Stimulated activated CD8-positive, alpha-beta memory T cell treated with anti-CD3 and anti-CD28 coated beads, Interleukin-7, amount 100 ng/mL, for 1 hour (primary cell): ENCODE measurements at places on chromosomes 6 and 20.
A peak's percentile ranks its signal among the peaks of the same experiment; 100 is the strongest.

- DNase-seq, result no peak
These were observed 487.7 kb upstream of the BTBD3 start for GRCh38 chr20:11429889-11430519.

DNA sequence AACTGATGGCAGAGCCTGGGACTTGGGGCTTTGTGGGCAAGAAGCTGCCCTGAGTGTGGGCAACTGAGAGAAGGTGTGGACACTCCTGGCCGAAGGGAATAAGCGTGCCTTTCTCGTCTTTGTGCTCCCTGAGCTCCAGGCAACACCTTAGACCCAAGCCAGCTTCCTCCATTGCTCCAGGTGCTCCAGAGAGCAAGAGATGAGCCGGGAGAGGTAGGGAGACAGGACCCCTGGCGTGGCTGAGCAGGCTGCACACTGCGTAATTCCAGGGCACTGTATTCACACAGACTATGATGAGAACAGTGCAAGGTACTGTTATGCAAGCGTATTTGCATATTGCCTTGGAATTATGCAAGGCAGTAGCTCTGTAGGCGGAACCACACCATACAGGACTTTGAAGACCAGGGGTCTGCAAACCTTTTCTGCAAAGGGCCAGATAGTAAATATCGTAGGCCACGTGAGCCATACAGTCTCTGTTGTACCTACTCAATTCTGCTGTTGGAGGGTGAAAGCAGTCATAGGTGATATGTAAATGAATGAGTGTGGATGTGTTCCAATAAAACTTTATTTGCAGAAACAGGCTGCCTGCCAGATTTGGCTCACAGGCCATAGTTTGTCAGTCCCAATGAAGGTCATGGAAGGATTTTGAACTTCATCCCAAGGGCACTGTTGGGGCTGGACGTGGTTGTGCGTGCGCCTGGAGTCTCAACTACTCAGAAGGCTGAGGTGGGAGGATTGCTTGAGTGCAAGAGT is 42.1 kb upstream of the FAM83D start:
- no peak for DNase-seq

- no peak for DNase-seq
These were observed 68.1 kb upstream of the SNRPB2 start for GRCh38 chr20:16661756-16662155.

GRCh38 chr20:56636716-56637115 is 7.6 kb downstream of the TFAP2C start:
- DNase-seq, result no peak

DNA sequence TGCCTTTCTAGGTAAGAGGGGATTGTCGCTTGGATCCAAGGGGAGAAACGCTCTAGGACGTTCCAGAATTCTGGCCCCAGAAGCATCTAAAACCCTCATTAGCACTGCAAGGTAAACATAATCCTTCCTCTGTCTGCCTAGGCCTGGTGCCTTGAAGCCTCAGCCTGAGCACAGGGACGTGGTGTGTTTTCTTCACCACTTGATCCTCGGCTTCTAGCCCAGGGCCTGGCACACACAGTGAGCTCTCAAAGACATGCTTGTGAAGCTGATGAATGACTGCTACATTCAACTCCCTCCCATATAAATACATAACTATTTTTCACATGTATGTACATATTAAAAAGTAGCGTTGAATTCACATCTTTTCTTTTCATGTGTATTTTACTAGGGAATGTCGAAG is 100.3 kb downstream of the ISM1 start:
- DNase-seq, result no peak

DNA sequence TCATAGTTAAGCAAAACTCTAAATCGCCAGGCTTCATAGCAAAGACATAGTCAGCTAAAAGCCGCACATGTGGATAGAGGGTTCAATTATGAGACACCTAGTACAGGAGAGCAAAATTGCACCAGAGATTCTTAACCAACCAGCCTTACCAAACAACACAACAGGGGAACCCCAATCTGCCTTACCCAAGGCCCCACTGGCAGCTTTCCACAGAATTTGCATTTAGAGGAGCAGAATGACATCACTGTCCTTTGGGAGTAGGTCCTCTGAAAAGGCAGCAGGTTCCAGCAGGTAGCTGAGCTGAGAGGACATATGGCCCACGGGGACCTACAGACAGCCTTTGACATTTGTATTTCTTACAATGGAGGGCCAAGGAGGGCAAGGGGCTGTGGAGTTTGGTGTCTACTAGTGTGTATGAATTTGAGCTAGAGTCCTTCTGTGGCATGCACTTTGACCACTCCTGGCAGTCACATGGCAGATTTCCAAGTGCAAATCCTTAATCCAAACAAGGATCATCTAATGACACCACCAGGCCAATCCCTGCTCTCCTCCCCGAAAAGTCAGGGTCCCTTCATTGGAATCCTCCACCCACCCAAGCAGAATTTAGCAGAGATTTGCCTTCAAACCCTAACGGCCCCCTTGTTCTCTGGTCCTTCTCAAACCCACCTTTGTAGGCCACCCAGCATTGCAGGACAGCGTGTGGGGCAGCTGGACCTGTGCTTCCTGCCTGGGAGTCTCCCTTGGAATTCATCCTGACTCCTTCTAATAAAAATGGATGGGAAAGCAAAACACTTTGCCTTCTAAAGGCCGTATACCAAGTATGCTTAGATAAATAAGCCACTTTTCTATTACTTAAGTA is 171.2 kb upstream of the SUPT3H start:
- no peak for DNase-seq

GRCh38 chr20:5714261-5715041 is 35.8 kb upstream of the SHLD1 start:
- peak; percentile 31 for DNase-seq

DNA sequence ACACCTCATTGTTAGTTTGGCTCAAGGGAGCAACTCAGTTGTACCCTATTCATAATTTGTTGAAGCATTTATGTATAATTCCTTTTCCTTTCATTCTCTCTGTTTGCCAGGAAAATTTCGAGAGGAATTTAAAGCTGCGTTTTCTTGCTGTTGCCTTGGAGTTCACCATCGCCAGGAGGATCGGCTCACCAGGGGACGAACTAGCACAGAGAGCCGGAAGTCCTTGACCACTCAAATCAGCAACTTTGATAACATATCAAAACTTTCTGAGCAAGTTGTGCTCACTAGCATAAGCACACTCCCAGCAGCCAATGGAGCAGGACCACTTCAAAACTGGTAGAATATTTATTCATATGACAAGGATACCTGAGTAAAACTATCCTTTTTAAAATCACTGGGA is 45.2 kb upstream of the GFRAL start:
- no peak for DNase-seq
